Motor neuron (in vitro differentiated cells): ENCODE measurements at places on chromosomes 1 and 21.

- ATAC-seq, result no peak
Measured at GRCh38 chr1:1356166-1356795, 2.1 kb downstream of the MXRA8 start.

DNA sequence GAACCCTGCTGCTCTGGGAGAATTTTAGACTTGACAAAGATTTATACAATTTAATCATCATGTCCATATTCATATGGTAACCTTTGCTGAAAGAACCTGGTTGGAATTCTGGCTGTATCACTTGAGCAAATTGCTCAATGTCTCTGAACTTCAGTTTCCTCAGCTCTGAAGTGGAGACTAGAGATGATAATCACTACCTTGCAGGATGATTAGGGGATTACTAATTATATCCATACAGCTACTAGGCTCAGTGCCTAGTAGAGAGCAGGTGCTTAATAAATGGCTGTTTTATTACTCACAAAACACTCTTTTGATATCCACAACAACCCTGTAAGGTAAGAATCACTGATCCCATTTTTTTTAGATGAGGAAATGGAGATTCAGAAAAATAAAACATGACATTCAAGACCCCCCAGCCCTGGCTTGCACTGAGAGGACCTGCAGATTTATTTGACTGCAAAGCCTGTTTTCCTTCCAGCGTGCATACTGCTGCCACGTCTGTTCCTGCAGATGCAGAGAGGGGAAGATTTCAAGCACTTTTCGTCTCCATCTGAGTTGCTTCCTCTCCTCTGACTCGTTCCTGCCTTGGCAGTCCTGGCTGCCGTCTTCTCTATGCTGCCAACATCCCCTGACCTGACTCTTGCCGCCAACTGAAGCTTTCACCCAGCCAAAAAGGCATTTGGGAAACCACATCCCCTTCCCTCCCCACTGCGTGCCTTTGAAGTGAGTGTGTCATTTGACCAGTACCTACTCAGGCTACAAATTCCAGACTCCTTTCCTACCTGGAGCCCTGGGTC is 203.0 kb downstream of the PLPP3 start:
- ATAC-seq, result peak; percentile 6

- ATAC-seq, result no peak
Measured at GRCh38 chr1:22376976-22377375, 74.7 kb upstream of the ZBTB40 start.

- ATAC-seq, result no peak
Measured at GRCh38 chr1:213914392-213914791, 73.4 kb upstream of the PROX1 start.

DNA sequence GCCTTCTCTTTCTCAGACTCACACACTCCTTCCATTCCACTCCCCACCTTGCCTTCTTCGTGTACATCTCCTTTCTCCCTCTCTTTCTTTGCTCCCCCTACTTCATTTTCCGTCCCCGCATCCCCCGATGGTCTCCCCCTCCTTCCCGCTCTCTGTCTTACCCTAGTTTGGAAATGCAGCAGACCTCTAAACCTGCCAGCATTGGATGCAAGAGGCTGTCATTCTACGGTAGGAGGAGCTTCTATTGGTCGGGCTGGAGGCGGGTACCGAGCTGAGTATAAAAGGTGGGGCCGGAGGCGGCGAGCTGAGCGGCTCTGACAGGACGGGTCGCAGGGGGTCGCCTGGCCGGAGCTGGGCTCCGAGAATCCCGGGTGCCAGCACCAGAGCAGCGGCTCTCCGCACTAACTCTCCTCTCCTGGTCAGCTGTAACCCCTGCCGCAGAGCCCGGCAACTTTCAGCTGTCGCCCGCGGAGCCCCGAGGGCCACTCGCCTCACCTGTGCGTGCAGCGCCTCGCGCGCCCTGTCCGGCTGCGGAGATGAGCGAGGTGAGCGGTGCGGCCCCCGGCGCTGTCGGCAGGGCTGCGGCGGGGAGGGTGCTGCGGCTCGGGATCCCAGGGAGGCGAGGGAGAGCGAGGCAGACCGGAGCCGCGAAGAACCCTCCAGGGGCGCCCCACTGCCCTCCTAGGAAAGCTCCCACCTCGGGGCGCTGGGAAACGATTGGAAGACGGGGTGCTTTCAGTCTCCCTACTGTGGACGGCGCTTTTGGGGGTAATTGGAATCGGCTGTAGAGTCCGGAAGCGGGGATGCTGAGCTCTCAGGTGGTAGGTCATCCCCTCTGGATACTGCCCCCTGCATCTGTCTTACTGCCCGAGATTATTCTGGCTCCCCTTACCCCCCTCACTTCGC is at the start of gene PCP4L1:
TSS of gene PCP4L1 (plus strand) at position 307 of the 906 bp plus-strand sequence. CDS start at position 537, 230 bp downstream.
- peak; percentile 98 for ATAC-seq

- ATAC-seq, result peak; percentile 35
Measured at GRCh38 chr1:90925928-90926869, 95.6 kb downstream of the ZNF644 start.

DNA sequence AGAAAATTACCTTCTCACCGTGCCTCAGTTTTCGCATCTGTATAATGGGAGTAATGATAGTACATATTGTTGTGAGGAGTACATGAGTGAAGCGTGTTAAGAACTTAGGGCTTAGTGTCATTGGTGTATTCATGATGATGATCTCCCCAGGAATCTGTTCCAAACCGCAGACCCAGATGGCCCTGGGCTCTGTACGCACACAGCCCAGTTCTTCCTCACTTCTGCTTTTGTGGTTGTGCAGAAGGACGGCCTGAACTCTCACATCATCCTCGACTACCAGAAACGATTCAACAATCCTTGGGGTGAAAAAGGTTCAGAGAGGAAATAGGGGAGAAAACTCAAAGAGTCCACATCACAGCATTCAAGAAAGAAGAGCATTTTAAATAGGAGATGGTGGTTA is 323.0 kb downstream of the CAMTA1 start:
- no peak for ATAC-seq

GRCh38 chr1:53621144-53621543 is 117.8 kb downstream of the GLIS1 start:
- ATAC-seq, result no peak

DNA sequence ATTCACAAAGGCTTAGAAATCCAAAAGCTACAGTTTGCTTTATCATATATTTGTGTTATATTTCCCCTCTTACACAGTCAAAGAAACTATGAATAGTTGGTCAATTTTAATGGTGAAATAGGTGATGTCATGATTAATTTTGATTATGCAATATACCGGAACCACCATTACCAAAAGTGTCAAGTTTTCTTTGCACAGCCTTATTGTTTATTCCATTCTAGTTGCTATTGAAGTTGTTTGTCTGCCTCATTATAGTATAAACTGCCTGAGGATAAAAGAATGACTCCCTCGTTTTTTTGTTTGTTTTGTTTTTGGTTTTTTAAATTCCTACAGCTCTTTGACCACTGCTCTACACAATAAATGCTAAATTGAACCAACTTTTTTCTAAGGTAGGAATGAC is 690.6 kb upstream of the ZP4 start:
- no peak for ATAC-seq

DNA sequence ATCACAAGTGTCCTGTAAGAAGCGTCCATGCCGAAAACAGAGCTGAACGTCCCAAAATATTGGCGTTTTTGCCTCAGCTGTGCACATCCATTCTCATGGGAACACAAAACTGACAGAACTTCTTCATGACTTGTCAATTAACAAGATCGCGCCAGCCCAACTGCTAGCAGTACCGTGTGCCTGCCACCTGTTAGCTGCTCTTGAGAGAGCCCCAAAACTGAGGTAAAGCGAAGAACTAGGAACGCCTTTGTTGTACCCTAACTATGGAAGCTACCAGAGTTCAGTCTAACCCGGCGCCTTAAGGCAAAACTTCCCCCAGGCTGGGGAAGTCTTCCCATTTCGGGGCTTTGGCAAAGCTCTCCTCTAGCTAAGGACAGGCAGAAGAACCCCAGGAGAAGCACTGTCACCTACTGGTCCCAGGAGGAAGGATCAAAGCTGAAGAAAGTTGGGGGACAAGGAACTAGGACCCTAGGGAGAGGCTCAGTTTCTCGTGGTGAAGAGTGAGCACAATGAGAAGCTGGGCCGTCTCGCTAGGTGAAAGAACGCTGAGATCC is 719 bp downstream of the EYA3 start:
- peak; percentile 5 for ATAC-seq

DNA sequence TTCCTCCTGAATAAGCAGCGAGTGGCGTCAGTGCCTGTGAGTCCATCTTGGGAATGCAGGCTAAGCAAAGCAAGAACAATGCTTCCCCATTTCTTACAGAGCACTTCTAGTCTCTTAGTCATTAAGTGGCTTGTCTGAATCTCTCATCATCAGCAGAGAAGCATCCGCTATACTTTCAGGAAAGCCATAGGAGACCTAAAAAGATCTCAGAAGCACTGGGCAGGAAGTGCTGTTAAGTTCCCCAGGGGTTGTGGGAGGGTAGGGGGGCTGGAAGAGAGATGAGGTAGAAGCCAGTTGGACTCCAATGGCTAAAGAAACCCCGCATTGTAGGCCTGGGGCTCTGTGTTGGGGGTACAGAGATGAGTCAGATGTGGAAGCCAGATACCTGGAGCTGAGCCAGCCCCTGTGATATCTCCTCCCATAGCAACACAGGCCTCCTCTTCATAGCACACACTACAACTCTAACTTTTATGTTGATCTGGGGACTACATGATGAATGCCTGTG is 44.9 kb downstream of the SYT6 start:
- peak; percentile 12 for ATAC-seq

DNA sequence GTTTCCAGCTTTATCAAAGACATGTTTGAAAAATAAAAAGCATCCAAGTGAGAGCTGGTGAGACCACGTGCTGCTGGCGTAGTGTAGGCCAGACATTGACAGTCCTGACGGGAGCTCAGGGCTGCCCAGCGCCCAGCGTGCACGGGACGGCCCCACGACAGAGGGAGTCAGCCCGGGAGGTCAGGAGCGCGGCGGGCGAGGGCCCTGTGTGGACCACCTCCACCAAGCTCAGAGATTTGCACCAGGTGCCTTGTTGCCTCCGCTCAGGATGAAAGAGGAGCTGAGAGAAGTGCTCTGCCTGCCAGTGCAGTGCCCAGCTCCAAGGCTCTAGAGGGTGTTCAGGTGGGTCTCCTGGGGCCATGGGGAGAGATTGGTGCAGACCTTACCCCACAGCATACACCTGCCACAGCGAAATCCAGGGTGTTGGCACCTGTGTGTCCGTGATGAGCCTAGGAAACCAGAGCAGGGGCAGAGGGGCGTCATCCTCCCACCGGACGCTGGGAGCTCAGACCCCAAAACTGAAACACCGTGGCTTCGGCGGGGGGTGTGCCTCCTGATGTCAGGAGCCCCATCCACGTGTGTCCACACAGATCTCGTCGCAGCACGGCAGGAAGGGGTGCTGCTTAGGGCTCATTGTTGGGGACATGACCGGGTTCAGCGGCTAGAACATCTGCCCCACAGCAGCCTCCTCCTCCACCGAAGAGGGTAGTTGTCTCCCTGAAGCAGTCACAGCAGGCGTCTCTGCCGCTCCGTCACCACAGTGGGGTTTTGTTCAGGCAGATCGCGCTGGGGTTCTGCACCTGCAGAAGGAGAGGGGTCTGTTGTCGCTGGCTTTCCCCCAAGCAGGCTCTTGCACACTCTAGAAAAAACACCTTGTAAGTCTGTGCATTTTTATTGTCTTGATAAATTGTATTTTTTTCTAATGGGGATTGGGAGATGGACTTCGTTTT is 64.2 kb downstream of the POFUT2 start:
- no peak for ATAC-seq

GRCh38 chr1:211343607-211344006 is 17.0 kb downstream of the TRAF5 start:
- ATAC-seq, result no peak

DNA sequence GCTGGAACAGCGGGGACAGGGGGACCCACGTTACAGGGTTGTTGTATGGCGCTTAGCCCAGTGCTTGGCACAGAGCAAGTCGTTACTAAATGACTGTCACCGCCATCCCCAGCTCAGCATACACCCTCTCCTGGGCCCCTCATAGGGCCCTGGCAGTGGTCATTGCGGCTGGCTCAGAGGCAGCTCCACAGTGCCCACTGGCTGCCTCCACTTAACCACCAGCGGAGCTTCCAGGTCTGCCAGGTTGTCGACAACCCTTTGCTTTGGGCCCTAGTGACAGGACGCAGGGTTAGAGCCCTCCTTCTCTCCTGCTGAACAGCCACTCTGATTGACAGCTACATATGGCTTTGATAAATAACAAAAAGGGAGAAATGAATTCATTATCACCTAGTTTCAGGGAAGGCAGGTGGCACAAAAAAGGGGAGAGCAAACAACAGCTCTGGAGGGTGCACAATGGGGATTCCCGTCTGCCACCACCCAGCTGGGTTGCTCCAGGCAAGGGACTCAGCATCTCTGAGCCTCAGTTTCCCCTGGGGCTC is 4.8 kb downstream of the EFHD2 start:
- no peak for ATAC-seq

- ATAC-seq, result no peak
Measured at GRCh38 chr1:228930479-228930957, 195.2 kb downstream of the RHOU start.
